Right kidney (tissue), 9 donors: ENCODE measurements at places on chromosomes 12 and 14.

- DNase-seq, result peak; percentile 71
Measured at GRCh38 chr14:103846543-103847450, 578 bp downstream of the PPP1R13B start.

DNA sequence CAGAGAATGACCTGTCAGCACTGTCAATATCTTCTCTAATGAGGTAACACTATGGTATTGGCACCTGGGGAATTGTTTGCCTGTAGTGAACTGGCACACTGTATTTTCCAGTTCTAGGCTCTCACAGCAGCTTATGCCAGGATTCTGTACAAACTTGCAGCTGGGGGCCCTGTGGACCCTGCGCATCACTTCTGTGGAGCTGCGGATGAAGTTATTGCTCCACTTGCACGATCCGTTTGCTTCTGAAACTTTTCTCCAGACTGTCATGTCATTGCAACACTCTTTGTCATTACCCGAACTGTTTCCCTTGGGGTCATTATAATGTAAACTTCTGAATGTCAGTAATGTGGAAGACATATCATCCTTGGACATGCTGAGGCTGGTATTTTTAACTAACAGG, 3.9 kb downstream of the RNASE11 start:
- no peak for DNase-seq

DNA sequence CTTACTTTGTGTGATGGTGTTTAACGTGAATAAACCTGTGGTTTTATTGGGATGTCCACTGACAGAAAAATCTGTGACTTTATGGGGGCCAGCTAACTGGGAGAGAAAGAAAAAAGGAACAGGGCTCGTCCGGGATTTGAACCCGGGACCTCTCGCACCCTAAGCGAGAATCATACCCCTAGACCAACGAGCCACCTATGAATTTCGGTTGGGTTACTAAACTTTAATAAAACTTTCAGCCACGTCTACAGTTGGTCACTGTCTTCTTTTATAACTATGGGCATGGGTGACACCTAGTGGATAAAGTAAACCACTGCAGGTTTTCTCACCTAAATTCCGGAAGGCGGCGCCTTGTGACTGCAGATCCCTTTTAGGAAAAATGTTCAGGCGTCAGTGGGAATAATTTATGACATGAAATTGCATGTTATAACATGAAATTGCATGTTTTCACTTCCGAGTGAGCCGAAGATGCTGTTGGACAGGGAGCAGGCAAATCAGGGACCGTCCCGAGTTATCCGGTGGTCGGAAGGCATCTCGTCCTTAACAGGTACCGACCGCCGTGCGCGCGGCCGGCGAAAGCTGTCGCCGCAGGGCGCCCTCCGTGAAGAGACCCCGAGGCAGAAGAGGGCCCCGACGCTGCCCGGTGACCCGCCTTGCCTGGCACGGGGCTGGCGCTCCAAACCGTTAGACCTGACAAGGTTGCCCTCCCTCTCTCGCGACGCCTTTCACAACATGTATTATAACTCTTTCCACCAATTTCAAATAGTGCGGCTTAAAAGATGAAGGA, 18.2 kb upstream of the RNASE12 start:
- peak; percentile 82 for DNase-seq

DNA sequence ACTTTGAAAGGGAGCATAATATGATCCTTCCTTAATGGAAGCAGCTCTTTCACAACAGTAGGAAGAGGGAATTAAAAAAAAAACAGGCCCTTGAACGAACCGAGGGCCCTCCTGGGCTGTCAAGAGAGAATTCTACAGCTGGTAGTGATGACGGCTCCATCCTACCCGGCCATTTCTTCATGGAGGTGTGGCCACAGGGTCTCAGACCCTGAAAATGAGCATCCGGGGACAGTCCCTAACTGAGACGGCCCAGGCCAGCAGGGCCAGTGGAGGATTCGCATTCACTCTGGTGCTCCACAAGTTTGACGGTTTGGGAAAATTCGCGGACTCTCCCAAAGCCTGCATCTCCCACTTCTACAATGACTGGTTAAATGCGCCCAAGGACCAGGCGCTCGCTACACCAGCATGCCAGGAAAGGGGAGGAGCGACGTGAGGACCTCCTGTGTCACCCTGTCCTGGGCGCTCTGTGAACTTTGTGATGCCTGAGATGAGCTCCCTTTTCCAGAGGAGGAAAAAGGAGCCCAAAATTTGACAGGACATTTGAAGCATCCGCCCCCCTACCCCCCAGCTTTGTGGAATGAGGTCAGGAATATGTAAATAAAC, 66.8 kb downstream of the BCL11B start:
- DNase-seq, result no peak

- no peak for DNase-seq
Measured at GRCh38 chr14:49992901-49993339, 100.0 kb downstream of the ARF6 start.

DNA sequence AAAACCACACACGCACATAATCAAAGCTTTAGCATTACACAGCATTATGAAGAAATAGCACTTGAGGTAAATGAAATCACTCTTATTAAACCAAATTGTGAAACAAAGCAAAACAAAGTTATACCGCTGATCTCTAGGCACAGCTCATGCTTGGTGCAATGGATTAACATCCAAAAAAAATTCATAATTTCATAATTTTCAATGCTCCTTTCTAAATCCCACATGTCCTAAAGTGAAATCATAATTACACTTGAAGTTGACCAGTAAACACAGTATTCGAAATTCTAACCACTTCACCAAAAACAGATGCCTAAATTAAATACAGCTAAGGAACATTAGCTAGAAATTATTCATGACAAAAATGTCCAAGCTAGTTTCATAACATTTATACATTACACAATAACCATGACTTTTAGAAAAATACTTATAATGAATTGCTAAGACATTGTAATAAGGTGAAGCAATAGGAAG, 1.5 kb downstream of the MLH3 start:
- no peak for DNase-seq

- no peak for DNase-seq
Measured at GRCh38 chr12:7917392-7918267, 18.4 kb downstream of the SLC2A3 start.

DNA sequence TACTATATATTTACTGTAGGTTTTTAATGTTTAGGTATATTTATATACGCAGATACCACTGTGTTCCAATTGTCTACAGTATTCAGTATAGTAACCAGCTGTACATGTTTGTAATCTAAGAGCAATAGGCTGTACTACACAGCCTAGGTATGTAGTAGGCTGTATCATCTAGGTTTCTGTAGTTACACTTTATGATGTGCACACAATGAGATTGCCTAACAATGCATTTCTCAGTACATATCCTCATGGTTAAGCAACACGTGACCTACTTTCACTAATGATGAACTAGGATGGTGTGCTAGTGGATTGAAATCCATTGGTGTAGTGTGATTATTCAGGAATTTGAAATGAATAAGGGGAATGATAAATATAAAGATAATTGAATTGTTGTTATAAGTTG, 77.7 kb downstream of the ETNK1 start:
- DNase-seq, result no peak

GRCh38 chr12:30461026-30461615, 234.5 kb downstream of the IPO8 start:
- no peak for DNase-seq

DNA sequence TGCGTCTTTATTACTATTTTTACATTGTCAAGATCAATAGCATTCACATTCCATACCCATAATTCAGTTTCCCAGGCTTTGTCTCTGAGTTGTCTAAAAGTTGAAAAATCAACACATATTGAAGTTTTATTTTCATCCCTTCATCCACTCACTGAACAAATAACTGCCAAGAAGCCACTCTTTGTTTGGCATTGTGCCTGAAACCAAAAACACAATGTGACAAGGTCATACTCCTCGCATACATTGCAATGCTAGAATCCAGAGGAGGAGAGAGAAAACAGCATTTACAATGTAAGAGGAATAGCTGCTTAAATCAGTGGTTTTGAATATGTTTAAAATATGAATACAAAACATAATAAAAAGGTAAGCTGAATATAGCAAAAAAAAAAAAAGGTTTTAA, 71.8 kb downstream of the CCDC60 start:
- no peak for DNase-seq

DNA sequence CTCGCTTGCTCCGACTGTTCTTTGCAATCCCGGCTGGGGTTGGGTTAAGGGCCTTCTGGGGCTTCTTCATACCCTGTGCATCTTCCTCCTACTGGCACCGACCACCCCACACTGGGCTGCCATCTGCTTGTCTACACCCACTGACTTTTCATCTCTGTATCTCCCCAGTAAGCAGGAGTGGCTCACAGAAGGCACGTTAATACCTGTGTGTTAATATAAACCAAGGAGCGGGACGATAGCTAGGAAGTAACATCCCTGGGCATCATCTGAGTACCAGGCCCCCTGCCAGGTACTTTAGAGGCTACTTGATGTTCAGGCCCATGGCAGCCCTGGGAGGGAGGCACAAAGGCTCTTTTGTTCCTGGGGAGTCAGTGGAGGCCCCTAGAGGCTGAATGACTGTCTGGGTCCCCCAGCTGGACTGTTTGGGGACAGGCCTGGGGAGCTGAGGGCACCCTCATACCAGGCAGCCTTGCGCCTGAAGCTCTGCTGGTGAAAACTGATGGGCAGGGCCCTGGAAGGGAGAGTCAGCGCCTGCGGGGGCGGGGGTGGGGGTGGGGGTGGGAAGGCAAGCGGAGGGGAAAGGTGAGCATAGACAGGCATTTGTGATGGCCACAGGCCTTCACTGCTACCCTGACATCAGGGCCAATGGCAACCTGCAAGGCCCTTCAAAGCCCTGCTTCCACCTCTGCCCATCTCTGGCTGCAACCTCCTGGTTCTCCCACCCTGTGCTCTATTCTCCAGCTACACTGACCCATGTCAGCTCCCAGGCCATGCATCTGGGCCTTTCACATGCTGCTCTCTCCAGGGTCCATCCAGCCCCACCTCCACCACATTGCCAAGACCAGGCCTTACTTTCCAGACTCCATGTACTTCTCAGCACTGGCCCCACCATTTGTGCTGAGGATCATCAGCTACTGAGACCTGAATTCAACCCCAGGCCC, 34.2 kb upstream of the DEGS2 start:
- DNase-seq, result no peak

GRCh38 chr12:1629338-1630132, 504 bp downstream of the WNT5B start:
- DNase-seq, result peak; percentile 66

GRCh38 chr14:37466003-37466622, 128.9 kb downstream of the FOXA1 start:
- no peak for DNase-seq

DNA sequence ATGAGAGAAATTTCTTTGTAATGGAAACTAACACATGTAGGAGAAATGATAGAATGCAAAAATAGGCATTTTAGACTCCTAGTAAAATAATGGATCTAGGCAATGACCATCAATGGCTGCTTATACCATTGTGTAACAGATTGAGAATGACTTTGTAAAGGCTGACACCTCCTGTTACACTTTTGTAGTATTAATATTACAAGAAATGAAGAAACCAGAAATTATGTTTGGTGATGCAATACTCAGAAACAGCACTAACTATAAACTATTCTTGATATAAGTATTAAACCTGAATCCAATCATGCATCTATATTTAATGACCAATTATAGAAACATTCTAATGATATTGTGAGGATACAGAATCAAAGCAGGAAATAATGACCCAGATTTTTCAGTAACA, 108.5 kb upstream of the CNTN1 start:
- DNase-seq, result no peak

DNA sequence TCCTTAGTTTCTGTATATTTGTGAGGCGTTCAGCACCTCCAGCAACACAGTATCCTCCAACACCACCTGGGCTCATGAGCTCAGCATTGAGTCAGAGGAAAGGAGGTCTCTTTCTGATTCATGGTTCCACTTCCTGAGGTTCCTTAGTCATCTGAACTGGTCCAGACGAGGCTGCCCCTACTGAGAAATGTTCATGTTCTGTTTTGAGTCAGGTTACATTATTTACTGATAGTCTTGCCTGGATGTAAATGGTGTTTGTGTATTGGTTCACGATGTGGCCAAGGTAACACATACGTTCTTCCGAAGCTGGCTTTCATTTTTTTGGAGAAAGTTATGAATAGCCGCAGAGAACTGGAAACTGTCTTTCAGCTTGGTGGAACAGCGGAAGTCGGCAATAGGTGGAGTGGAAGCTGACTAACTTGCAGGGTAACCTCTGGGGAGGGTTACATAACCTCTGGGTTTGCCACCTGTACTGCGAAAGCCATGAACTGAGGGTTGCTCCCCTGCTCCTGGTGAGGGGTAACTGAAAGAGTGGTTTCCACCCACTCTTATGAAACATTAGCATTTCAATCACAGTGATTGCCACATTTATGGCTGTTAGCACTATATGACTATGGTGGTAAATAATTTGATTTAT, 42.2 kb upstream of the MANSC4 start:
- no peak for DNase-seq

- DNase-seq, result peak; percentile 64
Measured at GRCh38 chr14:95359994-95360826, 40.5 kb upstream of the CLMN start.

- no peak for DNase-seq
Measured at GRCh38 chr12:5094551-5094950, 50.9 kb downstream of the KCNA5 start.

DNA sequence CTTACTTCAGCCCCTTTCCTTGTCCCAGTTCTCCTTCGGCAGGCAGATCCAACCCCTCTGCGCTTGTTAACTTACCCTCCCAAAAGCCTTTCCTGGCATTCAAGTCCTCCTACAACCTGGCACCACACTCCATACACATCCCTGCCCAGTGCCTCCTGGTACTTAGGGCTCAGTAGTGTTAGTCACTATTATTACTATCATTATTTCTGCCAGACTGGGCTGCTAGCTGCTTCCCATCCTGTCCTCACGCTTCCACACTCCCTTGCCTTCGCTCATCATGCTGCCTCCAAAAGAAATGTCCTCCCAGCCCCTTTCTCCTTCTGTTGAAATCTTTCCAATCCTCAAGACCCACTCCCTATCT, 1.6 kb upstream of the HDAC7 start:
- DNase-seq, result no peak
